ENCODE measurements at places on chromosomes 11 and 22.

DNA sequence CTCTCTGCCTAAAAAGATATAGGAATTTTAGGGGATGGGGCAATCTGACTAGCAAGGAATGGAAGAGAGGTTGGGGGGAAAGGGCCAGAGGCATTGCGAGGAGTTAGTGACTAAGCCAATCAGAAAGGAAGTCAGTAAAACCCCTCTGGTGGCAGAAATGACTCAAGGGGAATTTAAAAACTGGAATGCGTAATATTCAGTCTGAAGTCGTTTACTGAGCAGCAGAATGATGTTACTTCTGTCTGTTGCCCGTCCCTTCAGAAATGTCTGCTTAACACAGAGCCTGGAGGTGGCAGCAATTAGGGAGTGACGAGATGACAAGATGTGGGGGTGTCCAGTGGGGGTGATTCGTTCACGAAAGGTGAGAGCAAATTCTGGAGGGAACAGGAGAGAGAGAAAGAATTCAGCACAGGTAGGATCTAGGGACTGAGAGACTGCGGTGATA is 107.7 kb upstream of the CLMP start:
- no peak for DNase-seq

DNA sequence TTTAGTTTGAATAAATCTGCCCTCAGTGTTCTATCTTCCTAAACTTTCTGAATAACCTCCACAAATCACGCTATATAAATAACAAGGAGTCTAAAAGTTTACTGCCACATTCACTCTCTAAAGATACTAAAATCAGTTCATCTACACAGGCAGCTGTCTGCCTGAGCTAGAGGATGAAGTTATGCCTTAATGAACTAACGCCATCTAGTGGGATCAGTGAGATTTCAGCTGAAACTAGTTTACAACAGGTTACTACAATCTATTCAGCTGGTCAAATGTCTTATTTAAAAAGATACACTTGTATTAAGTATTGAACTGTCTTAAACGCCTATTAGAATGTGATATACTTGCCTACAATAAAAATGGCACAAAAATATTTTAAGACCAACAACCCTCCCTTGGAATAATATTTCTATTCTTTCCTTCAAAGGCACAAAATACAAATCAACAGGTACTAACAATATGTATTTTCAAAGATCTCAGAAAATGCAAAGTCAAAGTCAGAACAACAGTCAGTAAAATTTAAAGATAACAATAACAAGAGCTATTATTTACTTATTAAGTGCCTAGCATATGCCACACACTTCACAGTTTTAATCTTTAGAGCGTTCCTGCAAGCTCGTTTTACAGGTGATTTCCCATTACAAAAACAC is 84.1 kb downstream of the LARGE2 start:
- DNase-seq, result no peak

DNA sequence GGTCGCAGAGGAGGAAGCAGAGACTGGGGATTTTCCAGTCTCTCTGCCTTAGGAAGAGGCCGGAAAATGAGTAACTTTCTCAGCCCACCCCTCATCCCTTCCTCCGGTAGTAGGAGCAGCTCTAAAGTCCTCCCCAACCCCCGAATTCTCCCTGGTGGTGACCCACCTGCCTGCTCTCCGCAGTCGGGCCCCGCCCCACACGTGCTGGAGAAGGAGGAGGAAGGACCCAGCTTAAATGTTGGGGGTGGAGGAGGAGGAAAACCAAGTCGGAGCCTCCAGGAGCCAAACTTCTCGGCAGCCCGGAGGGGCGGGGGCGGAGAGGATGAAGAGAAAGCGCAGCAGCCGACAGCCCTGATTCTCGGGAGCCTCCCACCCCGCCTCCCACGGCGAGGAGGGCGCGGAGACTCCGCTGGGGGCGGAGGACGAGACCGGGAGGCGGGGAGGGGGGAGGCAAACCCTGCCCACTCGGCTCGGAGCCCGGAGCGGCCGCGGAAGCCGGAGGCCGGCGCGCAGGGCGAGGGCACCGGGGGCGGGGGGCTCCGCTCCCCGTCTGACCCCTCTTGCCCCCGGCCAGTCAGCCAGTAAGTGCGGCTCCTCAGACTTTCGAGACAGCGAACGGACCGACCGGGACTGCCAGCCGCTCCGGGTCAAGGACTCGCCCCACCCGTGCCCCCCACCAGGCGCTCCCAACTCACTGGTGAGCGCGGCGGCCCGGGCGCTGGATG is at the start of gene TPBGL:
TPBGL (plus strand) TSS at position 464 of the 725 bp plus-strand sequence. CDS start 276 bp downstream, outside the sequence.
- no peak for DNase-seq

- no peak for DNase-seq
These were observed 60.5 kb downstream of the METTL15 start for GRCh38 chr11:28168718-28169117.

DNA sequence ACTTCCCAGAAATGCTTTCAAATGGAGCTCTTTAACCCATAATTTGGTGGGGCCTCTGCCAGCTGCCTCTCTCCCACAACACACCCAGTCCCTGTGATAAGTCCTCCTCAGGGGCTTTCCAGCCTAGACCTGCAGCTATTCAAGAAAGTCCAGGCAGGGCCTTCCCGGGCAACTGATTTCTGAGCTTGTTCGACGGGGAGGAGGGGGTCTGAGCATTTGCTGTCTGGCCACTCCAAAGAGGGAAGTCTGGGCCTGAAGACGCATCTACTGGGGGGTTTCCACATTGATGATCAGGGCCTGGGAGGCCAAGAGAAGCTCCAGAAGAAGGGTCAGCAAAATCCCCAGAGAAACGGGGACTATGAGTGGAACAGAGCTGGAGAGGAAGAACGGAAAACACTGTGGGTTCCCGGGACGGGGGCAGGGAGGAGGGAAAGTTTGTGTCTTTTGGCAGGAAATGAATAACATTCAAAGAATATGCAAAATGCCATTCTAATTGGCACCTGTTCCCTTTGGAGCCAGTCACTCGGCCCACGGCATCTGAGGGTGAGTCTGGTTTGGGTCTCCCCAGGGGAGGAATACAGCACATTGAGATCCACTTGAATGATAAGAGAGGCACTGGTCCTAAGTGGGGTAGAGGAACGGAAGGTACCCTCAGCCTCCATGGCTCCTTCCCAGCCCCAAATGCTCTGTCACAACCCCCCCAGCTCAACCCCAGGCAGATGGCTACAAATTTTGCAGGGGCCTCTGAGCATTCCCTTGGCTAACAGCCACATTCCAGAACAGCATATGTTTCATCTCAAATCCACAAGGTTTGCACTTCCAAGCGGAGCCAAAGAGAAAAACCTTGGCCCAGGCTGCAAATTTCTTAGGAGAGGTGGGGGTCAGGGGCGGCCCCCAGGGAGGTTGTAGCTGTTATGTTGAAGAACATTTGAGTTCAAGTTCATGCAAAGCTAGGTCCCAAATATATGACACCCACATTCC is 72.0 kb downstream of the RPUSD4 start:
- no peak for DNase-seq

DNA sequence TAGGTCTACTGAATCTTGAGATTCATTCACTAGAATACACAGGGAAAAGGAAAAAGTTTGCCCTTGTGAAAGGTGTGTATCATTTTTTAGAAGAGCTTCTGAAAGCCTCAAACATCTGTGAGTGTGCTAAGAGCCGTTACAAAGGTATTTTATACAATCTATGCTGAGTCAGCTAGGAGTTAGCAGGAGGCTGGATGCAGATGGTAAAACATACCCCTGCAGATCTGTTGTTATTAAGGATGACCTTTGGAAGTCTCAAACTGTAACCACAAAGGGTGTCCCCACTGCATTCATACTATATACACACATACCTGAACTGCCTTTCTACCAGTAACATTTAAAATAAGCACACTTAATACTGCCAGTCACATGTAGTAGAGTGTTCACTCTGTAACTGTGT is 8.4 kb upstream of the C11orf91 start:
- no peak for DNase-seq

DNA sequence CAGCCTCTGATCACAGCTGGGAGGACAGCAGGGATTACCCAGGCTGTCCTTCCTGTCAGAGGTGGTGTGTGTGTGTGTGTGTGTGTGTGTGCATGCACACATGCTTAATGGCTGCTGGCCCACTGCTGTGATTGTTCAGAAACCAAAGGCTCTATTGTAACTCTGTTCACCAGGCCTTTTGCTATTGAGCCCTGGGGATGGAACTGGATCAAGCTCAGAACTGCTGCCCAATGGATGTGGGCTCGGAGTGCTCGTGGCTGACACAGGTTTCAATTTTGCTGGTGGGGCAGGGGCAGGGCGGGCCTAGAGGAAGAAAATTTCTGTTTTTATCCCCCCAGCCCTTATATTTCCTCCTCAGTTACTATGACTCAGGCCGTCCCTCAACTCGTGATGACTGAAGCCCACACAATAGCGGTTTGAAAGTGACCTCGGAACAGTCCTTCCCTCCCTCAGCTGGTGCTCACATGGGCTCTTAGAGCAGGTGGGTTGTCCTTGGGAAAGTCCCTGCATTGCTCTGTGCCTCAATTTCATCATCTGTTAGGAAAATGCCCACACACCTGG is 359.3 kb downstream of the TENM4 start:
- DNase-seq, result no peak

DNA sequence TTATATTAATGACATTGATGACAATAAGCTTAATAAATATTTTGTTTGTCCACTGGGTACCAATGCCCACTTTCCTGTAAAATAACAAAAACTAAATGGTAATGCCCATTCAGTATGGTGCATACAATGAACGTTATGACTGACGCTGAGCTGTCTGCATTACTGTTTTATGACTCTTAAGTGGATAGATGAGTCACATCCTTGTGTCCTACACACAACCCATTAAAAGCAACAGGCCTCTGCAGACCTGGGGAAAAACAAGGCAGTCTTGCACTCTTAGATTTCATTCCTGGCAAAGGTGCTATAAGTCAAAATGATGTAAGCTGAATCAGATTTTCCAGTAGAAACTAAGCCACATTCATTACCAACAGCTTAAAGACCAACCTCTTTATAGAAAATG is 176.3 kb upstream of the TMEM45B start:
- no peak for DNase-seq

DNA sequence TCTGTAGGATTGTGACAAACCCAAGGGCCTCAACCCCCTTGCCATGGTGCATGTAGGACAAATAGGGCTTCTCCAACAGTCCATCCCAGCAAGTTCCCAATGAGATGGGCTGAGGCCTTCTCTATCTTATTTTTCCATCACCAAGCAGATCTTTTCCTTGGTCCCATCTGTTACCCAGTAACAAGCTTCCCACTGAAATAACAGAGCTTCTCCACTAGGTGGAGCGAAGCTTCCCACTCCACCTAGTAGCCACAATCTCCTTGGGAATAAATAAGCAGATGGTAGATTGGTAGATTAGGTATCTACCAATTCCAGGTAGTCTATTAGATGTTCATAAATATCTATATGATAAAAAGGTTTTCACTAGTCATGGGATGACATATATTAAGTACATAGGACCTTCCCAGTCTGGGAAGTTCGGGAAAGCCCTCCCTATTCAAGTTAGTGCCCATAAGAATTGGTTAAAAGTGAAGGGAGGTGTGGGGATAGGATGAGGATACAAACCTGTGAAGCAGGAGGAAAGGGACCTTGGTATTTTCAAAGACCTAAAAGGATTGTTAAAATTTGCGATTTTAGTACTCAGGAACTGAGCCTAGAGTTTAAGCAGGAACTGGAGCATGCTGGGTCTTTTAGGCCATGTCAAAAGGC is 5.9 kb upstream of the OR52L1 start:
- DNase-seq, result no peak

DNA sequence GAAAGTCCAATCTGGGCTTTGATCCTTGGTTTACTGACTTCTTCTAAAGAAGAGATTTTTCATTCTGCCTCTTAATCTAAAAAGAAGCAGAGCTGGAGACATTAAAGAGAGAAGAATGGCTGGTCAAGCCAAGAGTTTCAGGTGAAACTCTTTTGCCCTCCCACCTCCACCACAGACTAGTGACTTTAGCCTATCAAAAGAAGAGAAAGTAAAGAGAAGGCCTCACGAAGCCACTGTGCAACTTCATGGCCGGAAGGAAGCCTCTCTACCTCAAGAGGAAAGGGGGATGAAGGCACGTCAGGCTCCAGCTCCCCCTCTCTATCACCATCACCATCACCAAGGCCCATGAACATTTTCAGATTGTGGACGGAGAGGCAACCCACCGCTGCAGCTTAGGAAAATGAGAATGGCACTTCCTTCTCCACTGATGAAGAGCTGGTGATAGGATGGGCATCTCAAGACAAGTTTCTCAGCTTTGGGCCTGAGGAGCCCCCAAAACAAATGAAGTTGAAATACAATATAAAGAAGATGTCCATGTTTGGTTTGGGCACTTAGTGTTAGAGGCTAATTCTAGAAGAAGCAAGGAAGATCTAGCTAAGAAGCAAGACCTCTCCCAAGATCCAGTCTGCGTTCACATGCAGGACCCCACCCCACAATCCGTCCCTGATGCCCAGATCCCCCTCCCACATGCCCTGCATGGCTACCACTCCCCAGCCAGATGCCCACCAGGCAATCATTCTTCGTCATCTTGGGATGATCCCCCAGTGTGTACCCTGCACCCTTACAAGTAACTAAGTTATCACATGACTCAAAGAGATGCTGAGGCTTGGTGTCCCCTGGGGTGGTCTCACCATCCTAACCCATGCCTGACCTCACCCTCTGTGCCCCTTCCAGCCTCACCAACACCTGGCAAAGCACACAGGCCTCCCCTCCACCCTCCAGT is 52.6 kb downstream of the IGSF9B start:
- DNase-seq, result no peak

DNA sequence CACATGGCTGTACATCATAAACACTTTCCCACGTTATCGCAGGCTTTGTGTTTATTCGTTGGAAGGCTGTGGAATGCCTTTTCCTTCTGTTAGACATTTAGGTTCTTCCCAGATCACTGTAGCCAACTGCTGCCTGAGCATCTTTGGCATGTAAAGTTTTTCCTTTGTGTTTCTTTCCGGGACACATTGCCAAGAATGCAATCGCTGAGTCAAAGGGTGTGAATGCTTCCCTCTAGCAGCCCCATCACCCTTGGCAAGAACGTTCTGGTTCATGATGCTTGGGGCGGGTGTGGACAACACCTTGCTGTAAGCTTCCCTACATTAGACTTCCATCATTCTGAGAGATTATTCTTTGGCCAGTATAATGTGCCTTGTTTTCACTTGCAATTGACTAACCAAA is 136.2 kb downstream of the OSBP2 start:
- no peak for DNase-seq

DNA sequence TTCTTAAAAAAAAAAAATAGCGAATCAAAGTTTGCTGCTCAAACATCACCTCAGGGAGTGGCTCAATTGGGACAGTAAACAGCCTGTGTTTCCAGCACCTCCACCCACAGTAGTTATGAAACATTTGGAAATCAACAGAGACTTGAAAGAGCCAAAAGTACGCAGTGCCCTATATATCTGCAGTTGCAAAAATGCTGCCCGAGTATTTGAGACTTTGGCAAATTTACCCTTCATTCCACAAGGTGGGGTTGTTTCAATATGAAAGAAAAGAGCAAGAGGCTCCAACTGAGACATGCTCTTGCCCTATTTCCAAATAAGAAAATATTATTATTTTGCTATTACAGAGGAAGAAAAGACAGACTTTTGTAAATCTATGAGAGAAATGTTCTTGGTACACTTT is 851.1 kb upstream of the RAG2 start:
- DNase-seq, result no peak

- DNase-seq, result no peak
These were observed 184.1 kb downstream of the BCR start for GRCh38 chr22:23364389-23364788.

Data from T-helper 22 cell (primary cell).